Lung (tissue), 17 donors: ENCODE measurements at places on chromosomes 7 and 10. TPM values are rescaled to one million over a fixed set of nuclear protein-coding genes. Genes with fewer than 3 reads are reported as not detected.

IGFBP1 gene
- not detected for total RNA-seq

KCTD7 gene
- 19.7 TPM for total RNA-seq

ZNF37A gene
- total RNA-seq, result 12.5 TPM

DNA sequence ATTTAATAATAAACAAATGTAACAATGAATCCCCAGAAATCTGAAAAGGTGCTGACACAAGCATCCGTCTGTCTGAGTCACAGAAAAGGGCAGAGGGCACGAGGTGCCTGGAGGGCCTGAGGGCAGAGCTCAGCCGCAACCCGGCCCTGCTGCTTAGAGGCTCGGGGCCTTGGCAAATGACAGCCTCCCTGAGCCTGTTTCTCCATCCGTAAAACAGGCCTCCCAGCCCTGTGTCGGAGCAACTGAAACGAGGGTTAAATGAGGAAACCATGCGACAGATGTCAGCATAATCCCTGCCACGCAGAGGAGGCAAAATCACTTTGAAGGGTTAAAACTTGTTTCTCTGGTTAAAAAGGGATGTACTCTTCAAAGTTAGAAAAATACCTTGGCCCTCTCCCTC is 24.9 kb downstream of the NUDT1 start:
- no peak for DNase-seq

- DNase-seq, result no peak
Measured at GRCh38 chr10:108230478-108231170, 1066.1 kb upstream of the SORCS1 start.

DNA sequence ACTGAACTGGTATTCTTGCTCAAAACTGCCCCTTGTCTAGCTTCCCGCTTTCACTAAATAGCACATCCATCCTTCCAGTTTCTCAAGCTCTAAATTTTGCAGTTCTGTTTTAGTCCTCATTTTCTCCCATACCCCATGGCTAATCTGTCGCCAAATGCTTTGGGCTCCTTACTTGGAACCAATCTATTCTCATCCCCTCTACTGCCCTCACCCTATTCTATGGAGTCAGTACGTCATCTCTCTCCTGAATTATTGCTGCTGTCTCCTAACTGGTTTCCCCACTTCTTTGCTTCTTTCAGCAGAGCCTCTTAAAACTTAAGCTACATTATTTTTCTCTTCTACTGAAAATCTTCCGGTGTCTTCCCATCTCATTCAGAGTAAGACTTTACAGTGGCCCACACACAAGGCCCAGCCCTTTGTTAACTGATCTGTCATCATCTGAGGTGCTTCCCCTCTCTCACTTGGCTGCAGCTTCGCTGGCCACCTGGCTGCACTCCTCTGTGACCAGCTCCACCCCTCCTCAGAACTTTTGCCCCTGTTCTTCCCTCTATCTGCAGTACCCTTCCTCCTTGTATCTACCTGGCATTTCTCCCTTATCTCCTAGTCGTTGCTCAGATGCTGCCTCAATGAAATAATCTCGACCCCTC is 9.9 kb downstream of the STARD3NL start:
- no peak for DNase-seq

DNA sequence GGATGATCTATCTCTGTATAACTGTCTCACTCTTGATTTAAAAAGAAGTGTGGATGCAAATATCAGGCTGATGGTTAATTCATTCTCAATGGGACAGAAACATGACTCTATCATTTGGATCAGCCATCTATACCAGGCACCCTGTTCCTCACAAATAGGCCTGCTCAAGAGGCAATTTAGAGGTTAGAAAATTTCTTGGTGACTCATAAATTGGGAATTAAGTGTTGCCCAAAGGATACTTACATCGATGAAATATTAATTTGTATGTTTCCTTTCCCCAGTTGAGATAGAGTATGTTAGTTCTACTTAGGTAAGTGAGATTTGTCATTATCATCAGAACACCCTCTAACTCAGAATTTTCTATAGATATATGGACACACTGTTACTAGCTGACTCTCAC is 57.7 kb downstream of the PRSS58 start:
- DNase-seq, result no peak

- no peak for DNase-seq
Measured at GRCh38 chr7:94176694-94177200, 172.6 kb upstream of the BET1 start.

GRCh38 chr7:50226145-50226544 is 78.4 kb upstream of the IKZF1 start:
- DNase-seq, result no peak

GRCh38 chr7:96118449-96119001 is 203.4 kb downstream of the SLC25A13 start:
- DNase-seq, result no peak
